ENCODE measurements at places on chromosomes 2 and 18.
A peak's percentile ranks its signal among the peaks of the same experiment; 100 is the strongest.

- no peak for DNase-seq
Measured at GRCh38 chr2:70947556-70948184, 12.0 kb downstream of the ATP6V1B1 start.

GRCh38 chr2:175366815-175367214 lies 185.3 kb upstream of the ATP5MC3 start:
- no peak for DNase-seq

GRCh38 chr2:122011493-122012270 lies 256.2 kb downstream of the TSN start:
- no peak for DNase-seq

- DNase-seq, result peak; percentile 64
Measured at GRCh38 chr2:26001743-26002351, 19.6 kb upstream of the KIF3C start.

GRCh38 chr2:135740206-135740605 lies 1.4 kb upstream of the UBXN4 start:
- no peak for DNase-seq

GRCh38 chr2:205858881-205859441 lies 176.7 kb downstream of the NRP2 start:
- peak; percentile 74 for DNase-seq

DNA sequence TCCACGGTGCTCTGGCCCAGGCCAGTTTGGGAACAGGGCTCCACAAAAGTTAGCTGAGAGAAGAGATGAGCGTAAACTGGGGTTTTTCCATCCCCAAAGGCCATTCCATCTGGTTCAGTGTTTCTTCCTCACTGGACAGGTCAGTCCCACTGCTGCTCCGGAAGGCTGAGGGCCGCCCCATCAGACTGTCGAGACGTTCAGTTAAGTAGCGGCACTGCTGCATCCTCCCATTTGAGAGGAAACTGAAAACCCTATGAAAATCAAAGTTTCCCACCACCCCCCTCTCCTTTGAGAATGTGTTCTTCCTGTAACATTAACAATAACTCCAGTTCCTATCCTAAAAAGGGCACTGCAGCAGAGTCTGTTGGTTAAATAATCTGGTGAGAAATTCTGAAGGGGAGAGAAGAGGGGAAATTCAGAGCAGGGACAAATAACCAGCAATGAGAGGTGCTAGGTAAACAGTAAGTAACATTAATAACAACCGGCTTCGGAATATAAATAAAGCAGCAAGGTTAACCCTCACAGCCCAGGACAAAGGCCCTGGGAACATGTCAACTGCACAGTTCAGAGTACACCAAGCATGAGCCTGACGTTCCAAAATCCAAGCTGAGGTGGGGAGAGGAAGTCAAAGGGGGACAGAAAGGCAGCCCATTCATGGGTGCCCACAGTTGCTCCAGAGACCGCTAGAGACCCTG lies 55.4 kb downstream of the UXS1 start:
- peak; percentile 42 for DNase-seq

DNA sequence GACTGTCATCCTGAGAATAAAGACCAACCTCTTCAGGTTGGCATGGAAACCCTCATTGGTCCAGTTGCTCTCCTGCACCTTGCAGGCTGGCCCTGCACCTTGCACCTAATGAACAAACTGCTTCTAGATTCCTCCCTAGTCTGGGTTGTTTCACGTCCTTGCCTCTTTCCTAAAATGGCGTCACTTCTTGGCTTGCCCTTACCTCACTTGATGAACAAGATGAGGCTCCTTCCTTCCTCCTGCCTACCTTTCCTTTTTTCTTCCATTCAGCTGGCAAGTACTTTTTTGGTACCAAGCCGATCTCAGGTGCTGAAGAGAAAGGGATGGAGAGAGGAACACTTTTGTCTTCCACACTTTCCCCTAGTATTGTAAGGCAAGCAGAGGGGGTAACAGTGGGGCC lies 74.5 kb downstream of the MYCN start:
- DNase-seq, result no peak

DNA sequence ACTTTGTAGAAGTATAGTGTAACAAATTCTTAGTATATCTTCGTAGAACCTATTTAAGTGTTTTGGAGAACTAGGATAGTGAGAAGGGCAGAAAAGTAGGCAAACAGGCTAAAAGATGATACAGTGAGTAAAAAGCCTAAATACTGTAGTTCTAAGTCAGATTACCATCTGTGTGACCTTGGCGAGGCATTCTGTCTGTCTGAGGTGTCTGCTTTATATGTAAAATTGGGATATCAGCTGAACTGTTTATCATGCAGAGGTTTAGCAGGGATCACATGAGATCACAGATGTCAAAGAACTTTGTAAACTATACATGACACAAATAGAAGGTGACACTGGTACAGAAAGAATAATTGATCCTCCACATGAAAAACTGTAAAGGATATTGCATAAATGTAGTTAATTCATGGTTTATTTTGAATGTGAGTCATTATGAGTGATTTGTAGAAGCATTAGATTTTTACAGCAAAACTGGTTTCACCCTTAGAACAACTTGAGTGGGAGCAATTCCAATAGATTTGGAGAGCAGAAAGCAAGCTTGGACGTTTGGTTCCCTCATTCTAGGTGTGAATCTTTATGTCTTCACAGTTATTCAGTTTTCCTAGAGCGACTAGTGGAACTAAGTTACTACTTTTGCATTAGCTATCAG lies 41.9 kb downstream of the TAF1B start:
- no peak for DNase-seq

GRCh38 chr2:169965495-169965894 lies 138.2 kb downstream of the UBR3 start:
- no peak for DNase-seq

DNA sequence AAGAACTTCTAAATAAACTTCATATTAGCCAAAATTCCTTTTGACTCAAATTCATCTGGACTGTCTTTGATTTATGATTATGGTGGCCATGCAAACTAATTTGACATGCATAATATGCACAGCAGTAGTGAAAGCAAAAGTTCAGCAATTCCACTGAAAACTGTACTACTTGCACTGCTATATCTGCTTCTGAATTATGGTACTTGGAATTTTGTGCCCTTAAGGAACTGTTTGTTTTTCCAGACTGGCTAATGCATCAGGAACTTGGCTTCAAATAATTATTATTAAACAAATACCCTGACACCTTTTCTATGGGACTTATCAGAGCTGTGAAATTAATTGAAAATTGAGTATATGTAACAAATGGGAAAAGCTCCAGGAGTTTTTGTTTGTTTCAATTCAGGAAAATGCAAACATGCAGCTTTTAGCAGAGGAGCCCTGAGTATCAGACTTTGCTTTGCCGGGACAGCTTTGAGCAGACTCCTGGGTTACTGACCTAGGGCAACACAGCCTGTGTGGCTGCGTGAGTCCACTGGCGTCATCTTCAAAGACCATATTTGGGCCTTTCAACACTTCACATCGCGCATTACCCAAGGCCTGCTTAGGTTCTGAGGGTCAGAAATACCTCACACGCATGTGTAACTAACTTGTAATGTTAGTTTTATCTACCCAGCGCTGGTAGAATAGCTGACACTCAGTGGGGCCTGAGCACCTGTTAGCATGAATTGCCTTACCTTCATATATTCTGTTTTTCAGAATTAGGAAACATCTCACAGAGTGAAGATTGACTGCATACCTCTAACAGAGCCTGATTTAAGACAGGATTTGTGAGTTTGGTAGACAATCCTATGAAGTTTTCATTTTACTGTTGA lies 35.4 kb downstream of the CFAP221 start:
- no peak for DNase-seq

DNA sequence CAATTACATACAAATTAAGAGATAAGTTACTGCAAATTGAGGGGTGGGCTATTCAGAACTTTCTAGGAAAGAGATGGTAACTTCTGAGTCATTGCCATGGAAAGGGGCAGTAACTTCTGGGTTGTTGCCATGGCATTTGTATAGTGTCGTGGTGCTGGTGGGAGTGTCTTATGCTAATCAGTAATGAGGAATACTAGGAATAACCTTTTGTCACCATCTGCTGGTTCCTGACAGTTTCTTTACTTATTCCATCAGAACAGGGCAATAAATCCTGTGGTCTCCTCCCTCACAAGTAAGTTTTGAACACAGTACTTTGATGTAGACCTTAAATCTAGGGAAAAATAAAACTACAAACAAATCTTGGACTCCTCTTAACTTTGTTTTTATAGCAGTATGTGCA lies 435.4 kb downstream of the BCL11A start:
- DNase-seq, result no peak

- DNase-seq, result no peak
Measured at GRCh38 chr2:5592916-5593315, 99.3 kb upstream of the SOX11 start.

GRCh38 chr2:167140767-167141166 lies 252.5 kb downstream of the XIRP2 start:
- no peak for DNase-seq

- DNase-seq, result no peak
Measured at GRCh38 chr2:199707593-199708185, 143.3 kb downstream of the FTCDNL1 start.

- no peak for DNase-seq
Measured at GRCh38 chr2:176414641-176415040, 145.4 kb downstream of the MTX2 start.

GRCh38 chr2:1605102-1606045 lies 138.9 kb downstream of the PXDN start:
- DNase-seq, result peak; percentile 32

GRCh38 chr2:30636311-30636710 lies 170.9 kb downstream of the CAPN13 start:
- DNase-seq, result no peak

DNA sequence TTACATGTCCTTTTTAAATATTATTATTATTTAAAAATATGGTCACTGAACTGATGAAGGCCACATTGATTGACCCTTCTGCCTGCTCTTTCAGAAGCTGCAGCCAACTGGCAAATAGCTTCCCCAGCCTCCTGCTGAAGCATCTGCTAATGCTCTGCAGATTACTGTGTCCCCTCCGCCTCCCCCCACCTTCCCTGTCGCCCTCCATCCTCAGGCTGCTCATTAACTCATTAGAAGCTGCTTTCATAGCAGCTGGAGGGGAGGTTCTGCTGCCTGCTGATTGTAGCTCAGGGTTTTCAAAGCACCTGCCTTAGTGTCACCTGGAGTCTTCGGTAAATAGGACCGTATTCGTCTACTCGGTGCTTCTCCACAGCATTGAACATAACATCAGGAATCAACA lies 24.8 kb upstream of the LMAN1 start:
- no peak for DNase-seq

DNA sequence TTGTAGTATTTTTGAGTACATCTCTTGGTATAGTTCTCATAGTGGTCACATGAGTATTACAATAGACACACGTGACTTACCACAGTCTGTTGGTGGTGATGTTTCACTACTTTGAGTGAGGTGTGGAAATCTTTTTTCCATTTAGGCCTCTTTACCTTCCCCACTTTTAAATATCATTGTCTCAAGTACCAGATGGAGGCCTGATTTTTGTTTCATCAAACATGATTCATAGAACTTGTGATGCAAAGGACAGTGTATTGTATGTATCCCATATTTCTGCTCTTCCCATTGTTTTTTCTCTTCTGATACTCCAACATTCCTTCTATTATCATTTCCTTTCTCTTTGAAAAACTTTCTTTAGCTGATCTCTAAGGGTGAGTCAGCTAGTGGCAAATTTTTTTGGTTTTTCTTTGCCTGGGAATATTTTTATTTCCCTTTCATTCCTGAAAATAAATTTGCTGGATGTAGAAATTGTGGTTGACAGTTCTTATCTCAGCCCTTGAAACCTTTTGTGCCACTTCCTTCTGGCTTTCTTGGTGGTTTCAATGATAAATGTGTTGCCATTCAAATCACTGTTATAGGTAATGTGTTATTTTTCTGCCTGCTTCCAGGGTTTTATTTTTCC lies 32.8 kb downstream of the RFX8 start:
- no peak for DNase-seq

- no peak for DNase-seq
Measured at GRCh38 chr2:56209701-56210100, 25.9 kb downstream of the CCDC85A start.

DNA sequence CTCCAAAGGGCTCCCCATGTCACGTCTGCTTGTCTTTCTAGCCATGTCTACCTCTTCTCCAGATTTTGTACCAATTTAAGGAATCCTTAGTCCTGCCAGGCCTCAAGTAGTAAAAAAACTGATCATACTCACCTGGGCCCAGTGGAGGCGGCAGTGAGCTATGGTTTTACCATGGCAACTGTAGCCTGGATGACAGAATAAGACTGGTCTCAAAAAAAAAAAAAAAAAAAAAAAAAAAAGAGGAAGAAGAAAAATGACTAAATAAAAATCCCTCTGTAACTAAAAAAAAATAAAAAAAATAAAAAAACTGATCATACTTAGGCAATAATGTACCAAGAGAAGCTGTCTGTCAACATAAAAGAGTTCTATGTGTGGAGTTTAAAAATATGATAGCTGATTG lies 221.6 kb downstream of the NR4A2 start:
- no peak for DNase-seq

- DNase-seq, result no peak
Measured at GRCh38 chr2:218214116-218214515, 2.9 kb upstream of the ARPC2 start.

DNA sequence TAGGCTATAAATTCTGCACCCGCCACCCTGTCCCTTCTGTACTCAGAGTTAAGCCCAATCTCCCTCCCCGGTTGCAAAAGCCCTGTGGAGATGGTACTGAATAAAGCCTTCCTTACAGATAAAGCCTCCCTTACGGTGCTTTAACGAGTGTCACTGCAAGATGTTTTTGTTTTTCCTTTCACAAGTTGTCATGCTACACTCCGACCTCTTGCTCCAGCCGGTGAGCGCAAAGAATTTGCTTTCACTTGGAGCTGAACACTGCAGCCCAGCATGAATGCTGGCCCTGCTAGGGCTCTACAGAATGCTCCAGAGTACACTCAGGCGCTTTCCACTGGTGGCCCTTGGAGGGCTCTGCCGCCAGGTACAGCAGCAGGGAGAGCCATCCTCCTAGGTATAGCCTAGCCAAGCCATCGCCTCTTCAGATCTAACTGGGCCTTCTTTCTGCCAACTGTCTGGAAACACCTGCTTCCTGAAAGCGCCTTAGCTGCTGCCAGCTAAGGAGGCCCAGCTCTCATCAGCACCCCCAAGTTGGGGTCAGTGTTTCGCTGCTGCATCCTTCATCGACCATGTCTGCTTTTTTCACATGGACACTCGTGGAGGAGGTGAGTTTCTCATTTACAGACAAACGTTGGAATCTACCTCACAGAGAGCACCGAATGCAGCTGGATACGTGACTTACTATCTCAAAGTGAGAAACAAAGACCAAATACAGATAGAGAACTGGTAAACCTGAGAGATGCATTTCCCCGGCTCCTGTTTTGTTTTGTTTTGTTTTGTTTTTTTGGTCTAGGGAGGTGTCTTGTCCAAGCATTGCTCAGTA lies 13.4 kb upstream of the CREG2 start:
- no peak for DNase-seq

Data from left hindlimb (tissue), 1 donor.